Left colon (tissue), 2 donors: ENCODE measurements at places on chromosomes 5 and 9. TPM values are rescaled to one million over a fixed set of nuclear protein-coding genes. Genes with fewer than 3 reads are reported as not detected.

The GPR150 gene
- total RNA-seq = 0.37 TPM

The GBGT1 gene
- total RNA-seq = 4.9 TPM

DNA sequence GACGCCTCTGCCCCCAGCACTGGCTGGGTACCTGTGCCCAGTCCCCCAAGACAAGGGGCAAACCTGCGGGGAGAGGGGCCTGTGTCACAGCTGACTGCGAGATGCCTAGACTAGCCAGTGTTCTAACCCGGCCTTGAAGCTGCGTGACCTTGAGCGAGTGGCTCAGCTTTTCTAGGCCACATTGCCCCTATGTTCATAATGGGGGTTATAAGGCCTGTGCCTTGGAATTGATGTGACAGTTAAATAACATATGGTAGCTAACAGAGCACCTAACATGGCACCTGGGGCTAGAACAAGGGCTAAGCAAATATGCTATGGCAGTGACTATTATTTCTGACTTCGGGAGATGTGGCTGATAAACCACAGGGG lies 22.8 kb upstream of the COL27A1 start:
- DNase-seq = no peak

DNA sequence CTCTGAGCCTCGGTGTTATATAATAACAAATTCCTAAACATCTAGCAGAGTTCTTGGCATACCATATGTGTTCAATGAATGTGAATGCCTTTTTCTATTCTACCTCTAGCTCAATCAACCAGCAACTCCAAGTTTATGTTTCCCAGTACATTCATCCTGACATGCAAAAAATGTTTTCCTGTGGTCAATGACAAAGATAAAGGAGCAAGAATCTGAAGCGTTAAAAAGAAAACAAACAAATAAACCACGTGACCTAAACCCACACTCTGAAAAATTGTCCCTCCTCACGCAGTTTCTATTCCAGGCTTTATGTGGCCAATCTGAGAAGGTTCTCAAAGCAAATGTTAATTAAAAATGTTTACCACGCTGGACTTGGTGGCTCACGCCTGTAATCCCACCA lies 18.0 kb downstream of the KLF4 start:
- DNase-seq = no peak

DNA sequence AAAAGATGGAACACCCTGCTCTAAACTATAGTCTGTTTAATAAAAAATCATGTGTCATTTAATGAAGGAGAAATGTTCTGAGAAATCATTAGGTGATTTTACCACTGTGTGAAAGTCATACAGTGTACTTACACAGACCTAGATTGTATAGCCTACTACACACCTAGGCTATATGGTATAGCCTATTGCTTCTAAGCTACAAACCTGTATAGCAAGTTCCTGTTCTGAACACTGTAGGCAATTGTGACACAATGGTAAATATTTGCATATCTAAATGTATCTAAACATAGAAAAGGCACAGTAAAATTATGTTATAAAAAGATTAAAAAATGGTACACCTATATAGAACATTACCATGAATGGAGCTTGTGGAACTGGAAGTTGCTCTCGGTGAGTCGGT lies 40.6 kb downstream of the EFNA5 start:
- DNase-seq = peak; percentile 16
